ENCODE measurements at places on chromosomes 6 and 20.

DNA sequence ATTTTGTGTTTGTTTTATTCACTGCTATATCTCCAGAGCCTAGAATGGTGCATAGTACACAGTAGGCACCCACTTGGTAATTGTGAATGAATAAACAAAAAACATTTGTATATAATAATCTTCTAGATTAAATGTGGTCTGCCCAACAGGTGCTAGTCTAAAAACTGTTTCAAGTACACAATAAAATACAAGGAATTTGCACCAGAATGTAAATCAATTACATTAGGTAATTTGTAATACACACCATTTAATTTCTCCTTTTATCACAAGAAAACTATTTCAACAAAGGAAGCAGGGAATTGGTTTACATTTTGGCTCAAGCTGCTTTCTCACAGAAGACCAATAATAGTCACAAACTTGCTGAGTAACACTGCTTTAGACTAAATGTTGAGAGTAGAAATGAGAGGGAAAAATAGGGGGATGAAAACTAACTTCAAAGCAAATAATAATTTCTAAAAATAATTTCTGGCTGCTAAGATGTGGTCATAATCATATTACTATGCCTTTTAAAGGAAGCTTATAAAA lies 22.1 kb downstream of the RUNX2 start:
- H3K27me3 ChIP-seq: no peaks in the 10 kb centered on the region
- H3K27ac ChIP-seq: no peak overlapping the region
- no peaks in the 10 kb centered on the region for H3K36me3 ChIP-seq
- H3K4me3 ChIP-seq: no peak overlapping the region
- H3K4me1 ChIP-seq: no peaks in the 10 kb centered on the region

DNA sequence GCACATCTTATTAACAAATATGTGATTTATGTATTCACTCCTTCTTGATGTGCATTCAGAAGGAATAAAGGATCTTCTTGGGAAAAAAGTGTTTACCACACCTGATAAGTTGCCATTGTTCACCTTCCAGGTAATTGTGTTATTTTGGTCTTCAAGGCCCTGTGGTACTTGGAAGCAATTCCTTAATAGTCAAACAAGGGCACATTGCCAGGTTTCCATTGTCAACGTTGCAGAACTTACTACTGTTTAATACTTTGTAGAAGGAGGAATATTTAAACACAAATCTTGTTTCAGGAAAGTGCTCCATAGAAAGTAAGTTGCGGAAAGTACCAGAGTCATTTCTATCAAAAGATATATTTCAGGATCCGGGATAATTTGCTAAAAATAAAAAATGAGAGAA lies 129.5 kb upstream of the SGK1 start:
- H3K27ac ChIP-seq: peak overlapping the region; percentile 25
- no peak overlapping the region for H3K4me3 ChIP-seq
- H3K4me1 ChIP-seq: no peaks in the 10 kb centered on the region
- no peaks in the 10 kb centered on the region for H3K36me3 ChIP-seq

DNA sequence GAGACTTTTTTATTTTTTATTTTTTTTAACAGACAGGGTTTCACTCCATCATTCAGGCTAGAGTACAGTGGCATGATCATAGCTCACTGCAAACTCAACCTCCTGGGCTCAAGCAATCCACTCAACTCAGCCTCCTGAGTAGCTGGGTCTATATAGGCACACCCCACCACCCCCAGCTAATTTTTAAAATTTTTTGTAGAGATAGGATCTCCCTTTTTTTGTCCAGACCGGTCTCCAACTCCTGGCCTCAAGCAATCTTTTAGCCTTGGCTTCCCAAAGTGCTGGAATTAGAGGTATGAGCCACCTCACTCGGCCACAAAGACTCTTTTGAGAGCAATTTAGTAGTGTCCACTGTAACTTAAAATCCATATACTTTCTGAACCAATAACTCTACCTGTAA lies 103.3 kb upstream of the DST start:
- no peaks in the 10 kb centered on the region for H3K27me3 ChIP-seq
- H3K27ac ChIP-seq: no peak overlapping the region
- DNase-seq: no peak
- no peak overlapping the region for H3K4me3 ChIP-seq
- no peaks in the 10 kb centered on the region for H3K4me1 ChIP-seq

DNA sequence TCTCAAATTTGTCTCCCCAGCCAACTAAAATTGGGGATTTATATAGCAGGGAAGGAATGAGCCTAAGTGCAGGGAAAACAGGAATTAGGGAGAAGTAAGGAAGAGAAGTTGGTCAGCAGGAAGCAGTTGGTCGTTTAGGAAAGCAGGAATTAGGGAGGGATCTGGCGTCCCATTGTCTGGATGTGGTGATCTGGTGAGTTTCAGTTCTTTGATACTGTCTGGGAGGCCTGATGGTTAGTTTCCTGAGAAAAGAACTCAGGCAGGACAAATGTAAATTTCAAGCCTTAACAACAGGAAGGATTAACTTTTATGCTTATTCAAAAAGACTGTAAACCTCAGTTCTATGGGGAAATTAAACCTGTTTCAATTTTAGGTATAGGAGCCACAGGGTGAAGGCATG lies 116.2 kb upstream of the PRL start:
- no peaks in the 10 kb centered on the region for H3K4me1 ChIP-seq
- H3K27ac ChIP-seq: no peak overlapping the region
- H3K36me3 ChIP-seq: no peaks in the 10 kb centered on the region
- no peak overlapping the region for H3K4me3 ChIP-seq

DNA sequence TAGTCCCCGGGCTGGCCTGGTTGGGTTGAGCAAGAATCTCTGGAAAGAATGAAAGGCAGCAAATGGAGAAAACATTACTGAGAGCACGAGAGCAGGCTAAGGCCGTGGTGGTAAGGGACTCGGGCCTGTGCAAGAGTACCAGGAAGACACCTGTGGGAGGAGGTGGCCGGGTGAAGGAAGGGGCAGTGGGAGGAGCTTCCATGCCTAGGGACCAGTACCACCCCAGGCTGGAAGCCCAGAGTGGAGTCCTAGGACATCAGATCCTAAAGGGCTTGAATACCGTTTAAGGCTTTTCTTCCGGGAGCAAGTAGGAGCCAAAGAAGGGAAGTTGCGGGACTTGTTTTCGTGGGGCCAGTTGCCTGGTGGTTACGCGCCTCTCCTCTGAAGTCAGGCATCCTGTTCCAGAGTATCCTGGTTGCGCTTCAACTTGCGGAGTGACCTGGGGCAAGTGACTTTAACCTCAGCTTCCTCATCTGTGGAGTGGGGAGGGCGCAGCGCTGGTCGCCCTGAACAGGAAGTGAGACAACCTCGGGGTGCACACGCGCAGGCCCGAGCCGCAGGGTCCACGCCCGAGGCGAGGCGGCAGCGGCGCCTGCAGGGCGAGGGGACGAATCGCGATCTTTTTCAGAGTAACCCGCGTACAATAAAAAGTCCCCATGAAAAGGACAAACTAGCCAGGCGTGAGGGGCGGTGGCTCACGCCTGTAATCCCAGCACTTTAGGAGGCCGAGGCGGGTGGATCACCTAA lies 1.1 kb upstream of the TPD52L2 start:
- no peaks in the 10 kb centered on the region for H3K27me3 ChIP-seq
- peak overlapping the region; percentile 66 for H3K27ac ChIP-seq
- H3K4me1 ChIP-seq: peaks cover 12% of the 10 kb centered on the region
- peak overlapping the region; percentile 99 for H3K4me3 ChIP-seq
- no peaks in the 10 kb centered on the region for H3K36me3 ChIP-seq
- peak; percentile 80 for DNase-seq

DNA sequence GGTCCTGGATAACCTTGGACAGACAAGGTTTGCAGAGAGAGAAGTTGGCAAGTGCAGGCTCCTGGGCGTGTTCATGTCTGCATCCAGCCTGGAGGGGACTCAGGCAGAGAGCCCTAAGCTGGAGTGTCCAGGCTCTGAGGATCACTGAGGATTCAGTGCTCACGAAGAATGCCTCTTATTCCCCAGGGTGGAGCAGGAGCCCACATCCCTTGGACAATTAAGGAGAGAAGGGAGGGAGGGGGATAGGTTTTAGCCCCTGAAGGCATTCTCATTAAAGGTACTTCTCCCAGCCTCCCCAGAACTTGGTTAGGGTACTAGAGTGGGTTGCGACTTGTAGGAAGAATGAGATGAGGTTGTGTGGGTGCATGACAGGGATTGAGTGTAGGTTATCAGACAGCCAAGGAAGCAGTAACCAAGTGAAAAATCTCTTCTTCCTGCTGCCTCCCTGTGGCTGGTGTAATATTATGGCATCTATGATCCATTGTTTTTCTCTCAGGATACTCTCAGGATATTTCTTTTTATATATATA lies 680 bp downstream of the HLA-DPB1 start:
- H3K27me3 ChIP-seq: no peaks in the 10 kb centered on the region
- H3K4me3 ChIP-seq: peak overlapping the region; percentile 5
- DNase-seq: no peak

- H3K36me3 ChIP-seq: no peaks in the 10 kb centered on the region
- no peaks in the 10 kb centered on the region for H3K27me3 ChIP-seq
- H3K27ac ChIP-seq: no peak overlapping the region
- peaks cover 17% of the 10 kb centered on the region for H3K4me1 ChIP-seq
- peak; percentile 77 for DNase-seq
Measured at GRCh38 chr20:4835244-4836177, 113.8 kb downstream of the PRND start.

DNA sequence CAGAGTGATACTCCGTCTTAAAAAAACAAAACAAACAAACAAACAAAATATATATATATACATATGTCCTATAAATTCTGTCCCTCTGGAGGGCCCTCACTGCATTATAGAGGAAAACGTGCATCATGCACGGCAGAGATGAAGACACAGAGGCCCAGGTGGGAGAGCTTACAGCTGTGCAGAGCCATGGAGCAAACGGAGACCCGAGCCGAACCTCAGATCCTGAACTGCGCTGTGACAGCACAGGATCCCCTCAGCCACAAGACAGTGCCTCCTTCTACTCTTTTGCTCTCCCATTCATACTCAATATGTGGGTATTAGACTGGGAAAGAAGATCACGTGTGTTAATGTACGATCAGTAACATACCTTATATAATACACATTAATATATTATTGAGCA lies 81.6 kb downstream of the ZNF217 start:
- H3K36me3 ChIP-seq: no peaks in the 10 kb centered on the region
- no peak overlapping the region for H3K27ac ChIP-seq
- no peak overlapping the region for H3K4me3 ChIP-seq
- no peaks in the 10 kb centered on the region for H3K27me3 ChIP-seq

GRCh38 chr6:48084201-48084600 lies 26.8 kb downstream of the PTCHD4 start:
- no peak for DNase-seq
- H3K27ac ChIP-seq: no peak overlapping the region
- H3K4me3 ChIP-seq: no peak overlapping the region

GRCh38 chr6:27161946-27162603 lies 85.4 kb upstream of the PRSS16 start:
- DNase-seq: no peak
- H3K27ac ChIP-seq: no peak overlapping the region
- H3K4me3 ChIP-seq: no peak overlapping the region
- no peaks in the 10 kb centered on the region for H3K36me3 ChIP-seq
- H3K27me3 ChIP-seq: no peaks in the 10 kb centered on the region
- no peaks in the 10 kb centered on the region for H3K4me1 ChIP-seq

DNA sequence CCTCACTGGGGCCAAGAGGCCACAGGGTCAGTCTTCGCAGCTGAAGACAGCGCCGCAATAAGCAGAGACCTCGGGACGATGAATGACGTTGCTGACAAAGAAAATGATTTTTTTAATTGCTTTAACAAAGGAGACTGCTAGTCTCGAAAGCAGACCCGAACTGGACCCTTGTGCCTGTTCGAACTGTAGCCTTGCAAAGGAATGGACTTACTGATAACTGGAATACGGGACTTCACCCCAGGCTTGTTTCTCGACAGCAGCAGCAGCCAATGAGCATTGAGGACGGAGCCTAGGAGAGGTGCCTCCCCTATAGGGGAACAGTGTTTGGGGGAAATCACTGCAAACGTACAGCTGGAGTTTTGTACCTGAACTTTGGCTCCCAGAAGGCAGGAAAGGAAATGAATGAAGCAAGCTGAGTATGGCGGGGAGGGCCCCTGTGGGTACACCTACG lies 1.3 kb upstream of the TAF4 start:
- H3K36me3 ChIP-seq: no peaks in the 10 kb centered on the region
- H3K4me3 ChIP-seq: peak overlapping the region; percentile 65
- H3K27ac ChIP-seq: peak overlapping the region; percentile 80
- peak; percentile 51 for DNase-seq
- H3K27me3 ChIP-seq: no peaks in the 10 kb centered on the region

GRCh38 chr20:8144282-8145245 lies 12.5 kb downstream of the PLCB1 start:
- DNase-seq: no peak
- no peak overlapping the region for H3K27ac ChIP-seq
- no peaks in the 10 kb centered on the region for H3K27me3 ChIP-seq

DNA sequence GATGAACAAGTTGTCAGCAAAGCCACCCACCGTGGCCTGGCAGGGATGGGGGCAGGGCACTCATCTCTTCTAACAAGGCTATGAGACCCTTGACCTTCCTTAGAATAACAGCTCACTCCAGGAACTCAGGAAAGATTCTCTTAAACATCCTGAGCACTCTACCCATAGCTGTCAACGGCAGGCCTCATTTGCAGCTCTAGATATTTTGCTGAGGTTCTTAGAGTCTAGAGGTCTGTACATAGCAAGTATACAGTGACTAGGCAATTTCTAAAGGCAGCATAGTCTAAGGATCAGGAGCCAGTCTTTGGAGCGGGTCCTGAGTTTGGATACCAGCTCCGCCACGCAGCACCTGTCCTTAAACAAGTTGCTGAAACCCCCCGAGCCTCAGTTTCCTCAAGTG lies 11.7 kb downstream of the TRERF1 start:
- H3K27me3 ChIP-seq: no peaks in the 10 kb centered on the region
- H3K4me3 ChIP-seq: no peak overlapping the region
- H3K36me3 ChIP-seq: no peaks in the 10 kb centered on the region

DNA sequence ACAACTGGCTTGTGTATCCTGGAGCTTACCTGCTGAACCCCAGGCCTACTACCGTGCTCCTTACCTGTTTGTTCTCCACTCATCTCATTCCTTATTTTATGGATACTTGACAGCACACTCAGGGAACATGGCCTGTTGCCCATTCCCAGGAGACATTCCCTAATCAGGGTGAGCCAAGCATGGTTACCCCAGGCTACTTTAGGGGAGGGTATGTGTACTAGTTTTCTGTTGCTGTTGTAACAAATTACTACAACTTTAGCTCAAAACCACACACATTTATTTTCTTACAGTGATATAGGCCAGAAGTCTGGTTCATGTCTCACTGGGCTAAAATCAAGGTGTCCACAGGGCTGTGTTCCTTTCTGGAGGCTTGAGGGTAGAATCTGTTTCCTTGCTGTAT lies 15.0 kb upstream of the TRAM2 start:
- H3K27me3 ChIP-seq: no peaks in the 10 kb centered on the region
- H3K4me3 ChIP-seq: no peak overlapping the region
- H3K36me3 ChIP-seq: no peaks in the 10 kb centered on the region
- H3K4me1 ChIP-seq: peaks cover 6% of the 10 kb centered on the region
- H3K27ac ChIP-seq: no peak overlapping the region

GRCh38 chr20:38550274-38550673 lies 30.7 kb upstream of the ADIG start:
- H3K27me3 ChIP-seq: no peaks in the 10 kb centered on the region
- no peak overlapping the region for H3K4me3 ChIP-seq
- DNase-seq: no peak
- H3K27ac ChIP-seq: no peak overlapping the region
- no peaks in the 10 kb centered on the region for H3K4me1 ChIP-seq

- H3K4me1 ChIP-seq: peaks cover 10% of the 10 kb centered on the region
- no peak for DNase-seq
- no peaks in the 10 kb centered on the region for H3K36me3 ChIP-seq
- no peaks in the 10 kb centered on the region for H3K27me3 ChIP-seq
- H3K4me3 ChIP-seq: peak overlapping the region; percentile 56
Measured at GRCh38 chr6:29626948-29627754, 5.8 kb downstream of the GABBR1 start.

- H3K27me3 ChIP-seq: no peaks in the 10 kb centered on the region
- no peaks in the 10 kb centered on the region for H3K4me1 ChIP-seq
- H3K27ac ChIP-seq: no peak overlapping the region
- no peaks in the 10 kb centered on the region for H3K36me3 ChIP-seq
- no peak for DNase-seq
- no peak overlapping the region for H3K4me3 ChIP-seq
Measured at GRCh38 chr20:40991181-40991889, 37.3 kb upstream of the TOP1 start.
